Activated CD4-positive, alpha-beta T cell treated with anti-CD3 and anti-CD28 coated beads for 24 hours (primary cell): ENCODE measurements at places on chromosomes 1 and 21.

DNA sequence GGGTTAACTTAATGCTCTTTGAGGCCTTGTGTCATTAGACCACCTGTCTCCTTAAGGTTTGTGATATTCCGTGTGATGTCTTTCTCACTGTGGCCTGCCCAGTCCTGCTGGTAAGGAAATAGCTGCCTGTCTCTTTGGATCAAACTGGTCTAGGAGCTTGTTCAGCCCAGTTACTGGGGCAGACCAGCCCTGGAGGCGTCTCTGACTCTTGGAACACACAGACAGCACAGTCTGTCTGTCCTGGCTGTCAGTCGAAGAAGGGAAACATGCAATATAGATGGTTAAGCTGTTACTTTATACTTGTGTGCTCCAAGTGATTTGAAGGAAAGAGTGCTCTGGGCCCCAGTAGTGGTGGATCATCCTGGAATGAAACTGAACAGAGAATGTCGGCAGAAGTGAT lies 20.4 kb downstream of the PBX1 start:
- DNase-seq: no peak

- DNase-seq: no peak
Measured at GRCh38 chr1:37850352-37850955, 8.9 kb downstream of the MTF1 start.

DNA sequence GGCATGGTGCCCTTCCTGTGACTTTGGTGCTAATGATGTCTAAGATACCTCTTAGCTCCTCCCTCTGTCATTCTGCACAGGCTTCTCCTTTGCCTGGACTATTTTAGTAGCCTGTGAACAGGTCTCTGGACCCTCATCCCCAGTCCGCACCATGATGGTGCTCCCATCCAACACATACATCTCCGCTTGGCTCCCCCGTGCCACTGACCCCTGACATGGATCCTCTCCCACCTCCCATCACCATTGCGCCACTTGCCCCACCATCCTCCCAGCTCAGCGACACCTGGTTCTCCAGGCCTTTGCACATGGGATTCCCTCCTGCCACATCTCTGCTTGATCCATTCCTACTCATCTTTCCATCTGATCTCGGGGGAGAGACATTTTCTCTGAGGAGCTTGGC lies 33.9 kb downstream of the RUNX3 start:
- no peak for DNase-seq

DNA sequence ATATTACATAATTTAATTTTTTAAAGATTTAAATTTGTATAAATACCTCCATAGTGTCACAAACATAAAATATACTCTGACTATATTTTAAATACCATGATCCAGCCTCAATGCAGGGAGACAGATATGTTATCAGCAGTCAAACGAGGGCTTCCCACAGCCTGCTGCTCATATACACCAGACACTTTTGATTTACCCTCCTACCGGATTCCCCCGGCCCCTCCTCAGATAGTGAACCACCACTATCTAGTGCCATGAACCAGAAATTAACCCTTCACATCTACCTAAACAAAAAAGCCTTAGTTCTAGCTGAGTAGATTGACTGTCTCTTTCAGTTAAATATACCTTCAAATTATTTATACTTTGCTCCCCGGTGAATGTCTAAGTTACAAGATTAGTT lies 52.4 kb upstream of the C1orf53 start:
- DNase-seq: no peak

DNA sequence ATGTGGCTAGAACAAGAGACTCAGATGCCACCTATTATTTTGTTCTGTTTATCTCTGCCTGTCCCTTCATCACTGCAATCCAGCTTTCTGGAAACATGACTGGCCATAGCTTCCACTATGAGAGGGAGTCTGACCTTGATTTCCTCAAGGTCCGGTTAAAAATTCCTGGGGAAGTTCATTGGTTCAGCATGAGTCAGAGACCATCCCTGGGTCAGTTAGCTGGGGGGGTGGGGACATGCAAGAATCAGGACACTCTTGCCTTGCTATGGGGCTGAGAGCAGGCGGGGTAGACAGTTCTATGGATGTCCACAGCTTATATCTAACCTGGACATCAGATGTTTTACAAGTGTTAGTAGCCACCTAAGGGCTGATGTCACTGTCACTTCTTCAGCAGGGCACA lies 81.1 kb downstream of the TENT5C start:
- no peak for DNase-seq

DNA sequence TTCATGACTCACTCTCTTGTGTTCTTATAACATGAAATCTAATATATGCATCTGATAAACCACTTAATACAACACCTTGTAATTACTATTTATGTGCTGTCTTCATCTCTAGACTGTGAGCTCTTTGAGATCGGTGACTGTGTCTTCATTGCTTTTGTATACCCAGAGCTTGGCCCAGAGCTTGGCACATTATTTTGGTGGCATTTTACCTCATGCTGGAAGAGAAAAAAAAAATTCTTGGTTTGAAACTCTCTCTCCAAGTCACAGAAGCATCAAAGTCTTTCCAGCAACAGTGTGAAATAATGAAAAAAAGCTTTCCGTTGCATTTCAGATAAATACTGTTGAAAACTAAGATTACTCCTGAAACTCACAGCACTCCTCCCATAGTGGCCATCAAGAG lies 451.6 kb downstream of the NUF2 start:
- DNase-seq: no peak
